CD4-positive, alpha-beta T cell (primary cell): ENCODE measurements at places on chromosomes 2 and 18. TPM values are rescaled to one million over a fixed set of nuclear protein-coding genes. Genes with fewer than 3 reads are reported as not detected.

Gene MPP4
- not detected for total RNA-seq

Gene DHX57
- total RNA-seq, result 13.9 TPM

Gene TWIST2
- not detected for total RNA-seq

Gene TRAK2
- total RNA-seq, result 35.6 TPM

Gene FOXI3
- total RNA-seq, result not detected

Gene MOCOS
- total RNA-seq, result not detected

Gene SMC6
- total RNA-seq, result 7.1 TPM

Gene RESP18
- not detected for total RNA-seq

Gene ANKRD30BL
- not detected for total RNA-seq

Gene MYCN
- not detected for total RNA-seq

Gene FBXO48
- total RNA-seq, result 0.50 TPM

Gene RAD51AP2
- total RNA-seq, result not detected

Gene CLEC4F
- not detected for total RNA-seq

Gene AQP12A
- not detected for total RNA-seq

Gene SDC1
- total RNA-seq, result not detected

Gene SCN3A
- total RNA-seq, result not detected

Gene TCF23
- not detected for total RNA-seq

Gene LGALSL
- total RNA-seq, result 0.22 TPM

Gene RGPD5
- total RNA-seq, result 283 TPM

Gene DNER
- total RNA-seq, result not detected

Gene SLC19A3
- not detected for total RNA-seq

Gene OST4
- total RNA-seq, result 254 TPM

Gene CELF4
- total RNA-seq, result not detected

Gene GAD1
- not detected for total RNA-seq

Gene COLEC12
- not detected for total RNA-seq

Gene ANKRD29
- 0.58 TPM for total RNA-seq

Gene GKN2
- total RNA-seq, result not detected

Gene ADD2
- total RNA-seq, result 6.4 TPM

Gene OXER1
- not detected for total RNA-seq

Gene CYP26B1
- total RNA-seq, result not detected

Gene ARL5A
- 16.9 TPM for total RNA-seq

Gene SLC30A3
- total RNA-seq, result not detected

Gene CCDC178
- not detected for total RNA-seq

Gene CCDC102B
- total RNA-seq, result 3.0 TPM

Gene NCKAP5
- total RNA-seq, result not detected

Gene MFSD2B
- 0.28 TPM for total RNA-seq

Gene CD226
- total RNA-seq, result 74.8 TPM

Gene UGT1A5
- not detected for total RNA-seq

Gene MYO1B
- 1.3 TPM for total RNA-seq

Gene LPIN2
- total RNA-seq, result 48.7 TPM

Gene COBLL1
- 0.53 TPM for total RNA-seq
